ENCODE measurements at places on chromosomes 5 and 9. TPM values are rescaled to one million over a fixed set of nuclear protein-coding genes. Genes with fewer than 3 reads are reported as not detected.

Gene BARX1
- total RNA-seq, result 0.21 TPM

Gene KCTD16
- total RNA-seq, result not detected

DNA sequence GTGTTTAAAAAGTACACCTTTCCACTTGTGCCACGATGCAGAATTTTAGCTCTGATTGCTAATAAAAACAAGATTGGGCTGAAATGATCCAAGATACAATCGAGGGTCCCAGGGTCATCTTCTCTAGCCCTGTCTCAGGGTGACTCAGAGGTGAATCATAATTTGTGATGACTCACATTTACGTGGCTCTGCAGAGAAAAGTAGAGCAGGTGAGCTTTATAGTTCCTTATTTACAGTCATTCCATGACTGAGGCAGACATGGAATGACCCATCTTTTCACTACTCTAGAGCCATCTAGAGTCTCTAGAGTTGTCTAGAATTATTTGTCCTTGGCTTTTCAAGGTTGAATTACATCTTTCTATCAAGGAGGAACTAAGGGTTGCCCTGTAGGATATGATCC lies 155.2 kb downstream of the GAS1 start:
- no peak overlapping the region for H3K27ac ChIP-seq
- no peak for DNase-seq
- H3K4me3 ChIP-seq, result no peak overlapping the region
- peaks cover 3% of the 10 kb centered on the region for H3K27me3 ChIP-seq
- H3K4me1 ChIP-seq, result no peaks in the 10 kb centered on the region
- H3K36me3 ChIP-seq, result no peaks in the 10 kb centered on the region

DNA sequence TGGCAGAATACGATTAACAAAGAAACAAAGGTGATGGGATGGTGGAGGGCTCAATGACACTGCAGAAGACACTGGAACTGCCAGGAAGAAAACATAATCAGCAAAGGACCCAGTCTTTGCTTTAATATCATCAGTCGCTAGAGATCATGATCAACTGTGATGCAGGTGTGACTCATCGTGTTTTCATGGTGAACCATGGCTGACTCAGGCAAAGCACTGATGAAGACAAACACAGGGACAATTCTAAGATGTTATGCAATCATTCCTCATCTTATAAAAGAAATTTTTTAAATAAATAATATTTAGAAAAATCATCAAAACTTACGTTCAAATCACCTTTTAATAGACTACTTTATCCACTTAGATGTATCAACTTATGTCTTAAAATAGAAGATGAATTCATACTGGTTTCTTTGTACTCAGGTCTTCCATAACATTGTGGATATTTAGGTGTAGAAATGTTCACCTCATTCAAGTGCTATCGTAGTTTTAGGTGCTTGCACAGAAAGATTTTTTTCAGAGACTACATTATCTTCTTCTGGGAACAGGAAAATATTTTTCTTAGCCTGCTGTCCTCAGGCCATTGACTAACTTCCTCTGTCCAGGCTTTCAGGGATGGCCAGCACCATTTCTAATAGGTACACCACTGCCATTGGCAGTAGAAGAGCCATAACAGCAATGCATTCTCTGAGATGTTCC lies 673.4 kb upstream of the MEF2C start:
- DNase-seq, result no peak
- H3K27me3 ChIP-seq, result no peaks in the 10 kb centered on the region
- H3K36me3 ChIP-seq, result no peaks in the 10 kb centered on the region
- no peaks in the 10 kb centered on the region for H3K4me1 ChIP-seq
- no peak overlapping the region for H3K4me3 ChIP-seq

- H3K4me3 ChIP-seq, result no peak overlapping the region
- no peak overlapping the region for H3K27ac ChIP-seq
- DNase-seq, result no peak
- H3K4me1 ChIP-seq, result peaks cover 6% of the 10 kb centered on the region
- peaks cover 3% of the 10 kb centered on the region for H3K36me3 ChIP-seq
- no peaks in the 10 kb centered on the region for H3K27me3 ChIP-seq
These were observed 141.0 kb upstream of the GRHPR start for GRCh38 chr9:37281541-37281940.

DNA sequence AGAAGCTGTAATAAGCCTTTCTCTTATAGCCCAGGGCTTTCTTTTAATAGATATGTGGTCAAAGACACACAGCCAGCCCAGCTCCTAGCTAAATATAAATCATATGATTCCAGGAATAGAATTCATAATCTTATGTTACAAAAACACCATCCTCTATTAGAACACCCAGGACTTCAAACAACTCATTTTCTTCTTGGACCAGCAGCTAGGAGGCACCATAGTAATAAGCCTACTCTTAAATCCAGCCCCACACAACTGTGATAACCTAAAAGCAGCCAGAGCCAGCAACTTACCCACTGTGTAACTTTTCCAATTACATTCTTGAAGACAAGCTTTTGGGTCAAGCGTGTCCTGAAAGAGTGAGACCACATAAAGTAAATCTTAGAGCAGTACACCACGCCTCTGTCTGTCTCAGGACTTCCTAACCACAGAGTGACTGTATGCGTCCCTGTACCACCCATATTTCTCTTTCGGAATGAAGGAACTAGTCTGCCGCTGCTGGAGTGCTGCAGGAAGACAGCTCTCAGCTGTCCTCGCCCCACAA lies 223.8 kb downstream of the TLE1 start:
- H3K4me1 ChIP-seq, result no peaks in the 10 kb centered on the region
- no peaks in the 10 kb centered on the region for H3K27me3 ChIP-seq
- DNase-seq, result no peak
- H3K4me3 ChIP-seq, result no peak overlapping the region
- no peak overlapping the region for H3K27ac ChIP-seq
- no peaks in the 10 kb centered on the region for H3K36me3 ChIP-seq
